ENCODE measurements at places on chromosomes 6 and 20.

GRCh38 chr20:51760905-51761546 lies 7.2 kb downstream of the ATP9A start:
- no peak for DNase-seq

GRCh38 chr6:64013011-64013410 lies 377.4 kb downstream of the PHF3 start:
- DNase-seq, result no peak

- DNase-seq, result no peak
These were observed 125.1 kb downstream of the SNX5 start for GRCh38 chr20:17843246-17844132.

DNA sequence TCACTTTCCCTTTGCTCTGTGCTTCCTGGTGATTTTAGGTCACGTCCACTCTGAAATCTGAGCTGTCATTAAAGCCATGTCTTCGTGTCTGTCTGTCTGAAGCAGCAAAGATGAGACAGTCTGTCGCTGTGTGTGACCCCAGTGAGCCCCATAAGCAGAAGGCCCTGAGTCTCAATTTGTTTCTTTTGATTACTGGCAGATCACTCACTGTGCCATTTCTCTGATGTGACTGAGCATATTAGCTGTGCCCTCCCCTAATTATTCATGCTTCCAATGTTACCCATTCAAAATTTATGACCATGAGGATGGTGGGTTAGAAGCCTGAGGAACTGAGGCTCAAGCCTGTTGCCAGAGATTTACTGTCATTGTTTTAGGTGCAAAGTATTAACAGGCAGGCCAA lies 117.6 kb downstream of the PLCB1 start:
- DNase-seq, result no peak

DNA sequence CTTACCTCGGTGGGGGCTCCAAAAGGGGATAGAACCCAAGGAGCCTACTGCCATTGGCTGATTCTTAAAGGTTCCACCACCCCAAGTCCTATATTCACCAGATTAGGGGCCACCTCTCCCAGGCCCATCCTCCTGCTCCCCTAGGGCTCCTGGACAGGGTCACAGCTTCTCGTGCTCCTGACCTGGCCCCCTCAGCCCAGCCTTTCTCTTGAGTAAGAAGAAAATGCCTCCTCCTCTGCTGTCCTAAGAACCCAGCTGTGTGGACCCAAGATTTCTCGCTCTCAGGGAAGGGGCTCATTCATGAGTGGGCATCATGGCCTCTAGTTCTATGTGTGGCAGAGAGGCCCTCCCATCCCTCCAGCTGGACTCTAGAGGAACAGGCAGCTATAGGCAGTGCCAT lies 16.6 kb downstream of the HLA-DPB1 start:
- no peak for DNase-seq

DNA sequence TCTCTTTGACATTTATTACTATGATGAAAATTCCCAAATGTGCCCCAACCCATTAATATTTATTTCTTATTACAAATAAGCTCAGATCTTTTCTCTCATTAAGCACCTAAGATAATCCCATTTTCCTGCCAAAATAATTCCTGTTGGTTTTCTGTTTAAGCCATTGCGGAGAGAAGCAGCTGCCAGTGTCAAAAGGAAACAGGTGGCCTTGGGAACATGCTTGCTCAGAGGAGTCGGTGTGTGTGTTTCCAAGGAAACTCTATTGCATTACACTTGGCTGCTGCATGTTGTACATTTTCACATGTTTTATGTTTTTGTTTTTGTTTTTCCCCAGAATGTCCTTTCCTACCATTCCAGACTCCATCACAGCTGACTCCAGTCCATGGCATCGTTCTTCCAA lies 56.4 kb downstream of the CD24 start:
- no peak for DNase-seq

Data from activated T-helper 9 cell treated with anti-CD3 and anti-CD28 coated beads, Interleukin-2, amount 50 U/mL, for 16 hours (primary cell).